GM03348 (cell line): ENCODE measurements at places on chromosomes 16 and 17.

- peak; percentile 76 for DNase-seq
Measured at GRCh38 chr16:31451681-31452351, 7.5 kb upstream of the ARMC5 start.

GRCh38 chr17:77819497-77819896 is 139.0 kb upstream of the TNRC6C start:
- DNase-seq = no peak

- no peak for DNase-seq
Measured at GRCh38 chr17:76274112-76274956, 9.2 kb downstream of the UBALD2 start.

- DNase-seq = no peak
Measured at GRCh38 chr17:82047914-82048570, 3.6 kb downstream of the RFNG start.

DNA sequence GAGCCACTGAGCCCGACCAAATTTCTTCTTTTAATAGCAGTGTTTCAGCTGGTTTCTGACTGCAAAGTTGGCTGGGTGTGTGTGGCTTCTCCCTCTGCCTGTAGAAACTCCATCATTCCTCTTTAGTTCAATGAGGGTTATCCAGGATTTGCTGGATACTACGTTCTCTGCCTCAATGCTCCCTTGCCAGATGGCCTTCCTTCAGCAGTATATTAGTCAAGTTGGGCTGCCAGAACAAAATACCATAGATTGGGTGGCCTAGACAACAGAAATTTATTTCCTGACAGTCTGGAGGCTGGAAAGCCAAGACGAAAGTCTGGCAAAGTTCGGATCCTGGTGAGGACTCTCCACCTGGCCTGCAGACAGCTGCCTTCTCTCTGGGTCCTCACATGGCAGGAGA is 103.7 kb downstream of the NOG start:
- DNase-seq = no peak

GRCh38 chr16:59341368-59341767 is 607.3 kb upstream of the GOT2 start:
- DNase-seq = peak; percentile 9

GRCh38 chr16:84847564-84848355 is 28.0 kb downstream of the CRISPLD2 start:
- no peak for DNase-seq

- DNase-seq = peak; percentile 11
Measured at GRCh38 chr16:54066451-54067105, 220.0 kb downstream of the IRX3 start.

DNA sequence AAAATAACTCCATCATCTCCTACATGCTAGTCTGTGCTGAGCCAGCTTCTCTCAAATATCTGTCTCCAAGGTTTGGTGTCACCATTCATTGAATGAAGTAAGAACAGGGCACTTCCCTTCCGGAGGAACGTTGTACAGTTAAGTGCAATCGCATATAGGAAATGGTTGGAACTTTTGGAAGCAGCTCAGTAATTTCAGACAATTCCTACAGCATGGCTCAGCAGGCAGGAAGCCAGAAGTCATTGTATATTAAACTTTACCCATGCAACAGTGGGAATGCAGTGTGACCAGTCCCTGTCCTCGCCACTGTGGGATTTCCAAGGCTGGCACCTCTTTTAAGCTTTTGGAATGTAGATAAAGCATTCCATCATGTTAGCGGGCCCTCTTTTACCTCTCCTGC is 51.1 kb upstream of the MYH2 start:
- no peak for DNase-seq

- DNase-seq = peak; percentile 39
Measured at GRCh38 chr17:32269377-32269776, 3.7 kb downstream of the RHBDL3 start.

- no peak for DNase-seq
Measured at GRCh38 chr17:34400301-34400931, 37.4 kb upstream of the CCL1 start.

DNA sequence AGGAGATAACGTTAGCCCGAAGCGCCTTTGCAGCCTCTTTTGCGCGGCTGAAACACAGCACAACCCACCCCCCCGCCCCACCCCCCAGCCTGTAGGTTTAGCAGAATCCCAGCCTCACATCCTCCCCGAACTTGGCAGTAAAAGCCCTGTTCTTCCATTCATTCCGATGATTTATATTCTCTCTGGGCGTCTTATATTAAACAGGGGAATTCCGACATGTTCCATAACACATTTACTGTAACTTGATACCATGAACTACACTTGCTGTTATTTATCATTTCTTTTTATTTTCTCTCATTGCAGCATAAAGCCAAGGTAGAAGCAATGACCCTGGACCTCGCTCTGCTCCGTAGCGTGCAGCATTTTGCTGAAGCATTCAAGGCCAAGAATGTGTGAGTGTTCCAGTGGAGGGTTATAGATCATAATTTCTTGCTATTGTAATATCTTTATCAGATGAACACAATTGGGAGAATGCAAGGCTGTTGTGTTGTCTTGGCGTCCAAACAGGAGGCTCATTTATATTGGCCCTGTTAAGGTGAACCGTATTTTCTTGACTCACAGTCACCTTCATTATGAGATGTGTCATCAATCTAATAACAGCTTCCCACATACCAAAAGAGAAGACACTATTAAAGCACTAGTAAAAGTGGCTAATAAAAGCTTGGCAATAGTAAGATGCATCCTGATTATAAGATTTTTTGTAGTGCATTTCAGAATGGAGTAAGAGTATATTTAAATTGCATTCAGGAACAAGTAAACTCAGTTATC is 287.3 kb downstream of the WWOX start:
- no peak for DNase-seq

- peak; percentile 32 for DNase-seq
Measured at GRCh38 chr17:49971848-49972485, 3.0 kb downstream of the DLX4 start.

GRCh38 chr16:4803401-4803844 is 990 bp upstream of the ROGDI start:
- no peak for DNase-seq

- DNase-seq = no peak
Measured at GRCh38 chr16:30677931-30678585, 19.8 kb downstream of the FBRS start.

GRCh38 chr16:82814059-82814458 is 187.3 kb downstream of the CDH13 start:
- DNase-seq = no peak

DNA sequence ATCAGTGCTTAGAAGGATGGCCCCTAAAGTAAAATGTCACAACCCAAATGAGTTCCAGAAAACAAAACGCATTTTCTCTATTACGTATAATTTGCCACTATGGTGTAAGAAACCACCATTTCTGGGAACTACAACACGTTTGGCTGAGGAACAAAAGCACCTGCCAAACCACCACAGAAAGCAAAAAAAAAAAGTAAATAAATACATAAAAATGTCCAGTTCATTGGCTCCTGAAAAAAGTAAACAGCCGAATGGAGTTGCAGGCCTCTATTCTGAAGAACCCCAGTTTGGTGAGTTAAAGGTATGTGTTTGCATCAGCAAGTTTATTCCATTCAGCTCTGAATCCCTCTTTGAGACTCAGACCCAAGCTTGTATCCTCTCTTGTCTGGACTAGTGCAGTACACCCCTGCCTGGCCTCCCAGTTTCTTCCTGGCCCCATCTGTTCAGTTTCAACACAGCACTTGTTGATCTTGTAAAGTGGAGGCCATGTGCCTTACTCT is 36.9 kb downstream of the ERN1 start:
- DNase-seq = no peak

- no peak for DNase-seq
Measured at GRCh38 chr16:86994215-86994614, 323.0 kb downstream of the C16orf95 start.

DNA sequence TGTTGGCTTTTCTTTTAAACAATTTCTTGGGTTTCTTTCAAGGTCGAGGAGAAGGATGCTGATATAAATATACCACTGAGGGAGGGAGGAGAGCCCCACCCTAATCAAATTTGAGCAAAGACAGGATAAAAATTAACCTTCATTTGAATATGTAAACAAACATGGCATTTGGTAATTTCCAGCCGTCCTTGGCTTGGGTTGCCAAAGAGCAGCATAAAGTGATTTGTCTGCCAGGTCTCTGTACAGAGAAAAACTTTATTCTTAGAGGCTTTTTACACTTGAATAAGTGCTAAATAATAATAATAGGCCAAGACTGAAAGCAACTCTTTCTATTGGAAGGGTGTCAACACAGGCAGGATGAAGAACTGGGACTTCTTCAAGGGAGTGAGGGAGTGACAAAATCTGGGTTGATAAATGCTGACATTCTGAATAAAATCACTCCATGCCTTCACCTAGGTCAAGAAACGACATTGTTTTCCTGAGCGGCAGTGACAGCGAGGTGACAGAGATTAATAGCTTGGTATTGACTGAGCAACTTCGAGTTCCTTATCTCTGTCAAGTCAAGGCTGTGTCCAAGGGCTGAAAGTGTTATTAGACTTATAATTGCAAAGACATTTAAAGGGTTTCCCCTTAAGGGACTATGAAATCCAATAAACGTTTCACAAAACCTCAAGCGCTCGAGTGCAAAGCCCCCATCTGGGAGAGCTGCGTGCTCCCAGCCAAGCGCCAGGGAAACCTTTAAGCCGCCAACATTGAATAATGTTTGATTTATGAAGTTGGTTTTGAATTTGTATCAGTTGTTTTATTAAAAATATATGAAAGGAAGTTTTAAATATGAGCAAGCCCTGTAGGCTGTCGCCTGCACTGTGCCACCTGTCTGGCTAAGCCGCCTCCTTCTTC is 269.5 kb upstream of the N4BP1 start:
- no peak for DNase-seq

- peak; percentile 78 for DNase-seq
Measured at GRCh38 chr17:77734371-77735080, 224.0 kb upstream of the TNRC6C start.

GRCh38 chr16:11003141-11003540 is 58.8 kb downstream of the CLEC16A start:
- no peak for DNase-seq

- DNase-seq = no peak
Measured at GRCh38 chr17:82804442-82805191, 35.2 kb downstream of the ZNF750 start.

- DNase-seq = no peak
Measured at GRCh38 chr17:70498631-70499030, 329.3 kb downstream of the KCNJ2 start.

DNA sequence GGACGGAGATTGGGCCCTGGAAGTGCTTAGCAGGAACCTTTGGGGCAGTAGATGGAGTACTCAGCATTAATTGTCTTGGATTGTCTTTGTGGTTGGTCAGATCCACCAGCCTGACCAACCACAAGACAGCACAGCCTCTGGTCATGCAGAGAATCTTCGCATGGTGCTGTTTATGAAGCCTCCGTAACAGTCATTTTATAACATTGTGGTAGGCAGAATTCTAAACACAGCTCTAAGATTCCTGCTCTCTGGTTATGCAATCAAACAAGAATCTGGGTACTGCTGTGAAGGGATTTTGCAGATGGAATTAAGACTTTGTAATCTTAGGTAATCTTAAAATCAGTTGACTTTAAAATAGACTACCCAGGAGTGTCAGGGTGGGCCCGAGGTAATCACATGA is 312.2 kb upstream of the GOT2 start:
- peak; percentile 4 for DNase-seq

- no peak for DNase-seq
Measured at GRCh38 chr16:7086822-7087616, 245.6 kb upstream of the RBFOX1 start.

DNA sequence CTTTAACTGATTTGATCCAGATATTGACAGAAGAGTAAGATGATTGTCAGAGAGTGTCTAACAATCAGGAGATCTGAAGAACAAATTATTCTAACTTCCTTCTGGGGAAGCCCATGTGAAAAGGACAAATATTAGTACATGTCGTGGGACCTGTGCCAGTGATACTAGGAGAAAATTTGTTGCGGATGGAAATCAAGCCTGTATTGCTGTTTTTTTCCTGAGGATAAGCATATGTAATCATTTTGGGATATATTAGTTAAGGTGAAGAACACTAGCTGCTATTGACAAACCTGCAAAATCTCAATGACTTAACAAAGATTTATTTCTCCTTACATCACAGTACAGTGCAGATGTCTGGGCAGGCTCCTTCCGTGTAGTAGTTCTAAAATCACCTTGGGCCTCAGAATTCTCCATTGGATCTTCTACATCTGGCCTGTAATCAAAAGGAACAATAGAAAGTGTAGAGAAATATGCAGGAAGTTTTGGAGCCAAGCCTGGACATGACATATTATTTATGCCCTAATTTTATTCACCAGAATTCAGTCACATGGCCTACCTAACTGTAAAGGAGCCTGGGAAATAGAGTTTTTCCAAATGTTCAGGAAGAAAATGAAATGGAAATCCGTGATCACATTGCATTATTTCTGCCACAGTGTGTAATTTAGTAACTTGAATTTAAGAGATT is 58.3 kb downstream of the CYB561 start:
- no peak for DNase-seq

DNA sequence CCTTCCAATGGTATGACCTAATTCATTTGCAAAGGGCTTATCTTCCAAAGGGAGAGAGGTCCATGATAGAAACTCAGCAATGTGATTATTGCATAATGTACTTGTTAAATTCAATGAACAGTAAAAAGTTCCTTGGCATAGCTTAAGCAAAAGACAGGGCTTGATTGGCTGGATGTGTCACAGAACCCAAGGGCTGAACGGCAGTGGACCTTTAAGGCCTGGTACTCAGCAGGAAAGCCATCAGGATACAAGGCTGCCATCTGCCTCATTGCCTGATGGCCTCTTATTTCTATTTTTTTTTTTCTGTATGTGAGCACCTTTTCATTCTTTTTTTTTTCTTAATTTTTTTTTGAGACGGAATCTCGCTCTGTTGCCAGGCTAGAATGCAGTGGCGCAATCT is 208.9 kb upstream of the WSCD1 start:
- no peak for DNase-seq

DNA sequence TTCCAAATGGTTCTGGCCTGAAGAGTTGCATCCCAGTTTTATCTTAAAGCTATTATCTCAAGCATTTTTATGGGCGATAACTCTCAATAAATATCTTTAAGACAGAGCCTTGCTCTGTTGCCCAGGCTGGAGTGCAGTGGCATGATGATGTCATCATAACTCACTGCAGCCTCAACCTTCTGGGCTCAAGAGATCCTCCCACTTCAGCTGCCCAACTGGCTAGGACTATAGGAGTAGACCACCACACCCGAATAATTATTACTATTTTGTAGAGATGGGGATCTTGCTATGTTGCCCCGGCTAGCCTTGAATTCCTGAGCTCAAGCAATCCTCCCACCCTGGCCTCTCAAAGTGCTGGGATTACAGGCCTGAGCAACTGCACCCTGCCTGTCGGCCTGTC is 26.1 kb upstream of the CYTH1 start:
- DNase-seq = no peak

DNA sequence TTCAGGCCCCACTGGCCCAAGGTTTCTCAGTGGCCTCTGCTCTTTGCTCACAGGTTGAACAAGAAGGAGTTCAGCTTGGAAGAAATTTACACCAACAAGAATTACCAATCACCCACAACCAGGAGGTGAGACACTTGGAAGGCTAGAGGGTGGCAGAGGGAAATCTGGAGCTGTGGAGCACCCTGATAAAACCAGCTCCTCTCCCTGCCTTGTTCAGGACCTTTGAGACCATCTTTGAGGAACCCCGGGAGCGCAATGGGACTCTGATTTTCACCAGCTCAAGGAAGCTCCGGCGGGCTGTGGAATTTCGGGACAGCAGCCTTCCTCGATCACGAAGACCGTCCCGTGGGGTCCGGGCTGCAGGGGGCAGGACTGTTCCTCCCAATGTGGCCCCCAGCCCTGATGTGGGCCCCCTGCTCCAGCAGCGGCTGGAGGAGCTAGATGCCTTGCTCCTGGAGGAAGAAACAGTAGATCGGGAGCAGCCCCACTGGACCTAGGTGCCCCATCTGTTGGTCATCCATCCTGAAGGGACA is 2.4 kb upstream of the FBRS start:
- no peak for DNase-seq
